ENCODE measurements at places on chromosomes 5 and 9.
A peak's percentile ranks its signal among the peaks of the same experiment; 100 is the strongest.

GRCh38 chr9:17905781-17906175 lies 326.9 kb downstream of the SH3GL2 start:
- DNase-seq, result no peak

DNA sequence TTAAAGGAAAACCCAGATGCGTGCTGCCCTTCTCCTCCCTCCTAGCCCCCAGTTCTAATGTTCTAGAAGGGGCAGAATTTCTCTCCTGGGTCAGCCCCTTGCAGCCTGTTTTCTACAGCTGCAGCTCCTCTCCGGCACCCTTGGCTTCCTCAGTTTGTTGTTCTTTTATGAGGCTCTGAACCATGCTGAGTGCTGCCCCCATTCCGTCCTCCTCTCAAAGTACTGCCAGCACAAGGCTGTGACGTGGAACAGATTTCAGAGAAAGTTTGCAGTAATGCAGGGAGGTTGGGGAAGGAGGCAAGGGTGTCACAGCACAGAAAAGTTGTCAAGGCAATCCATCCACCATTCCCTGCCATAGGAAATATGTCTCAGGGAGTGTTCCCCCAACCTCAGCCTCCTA lies 63.3 kb downstream of the RGS3 start:
- no peak for DNase-seq

DNA sequence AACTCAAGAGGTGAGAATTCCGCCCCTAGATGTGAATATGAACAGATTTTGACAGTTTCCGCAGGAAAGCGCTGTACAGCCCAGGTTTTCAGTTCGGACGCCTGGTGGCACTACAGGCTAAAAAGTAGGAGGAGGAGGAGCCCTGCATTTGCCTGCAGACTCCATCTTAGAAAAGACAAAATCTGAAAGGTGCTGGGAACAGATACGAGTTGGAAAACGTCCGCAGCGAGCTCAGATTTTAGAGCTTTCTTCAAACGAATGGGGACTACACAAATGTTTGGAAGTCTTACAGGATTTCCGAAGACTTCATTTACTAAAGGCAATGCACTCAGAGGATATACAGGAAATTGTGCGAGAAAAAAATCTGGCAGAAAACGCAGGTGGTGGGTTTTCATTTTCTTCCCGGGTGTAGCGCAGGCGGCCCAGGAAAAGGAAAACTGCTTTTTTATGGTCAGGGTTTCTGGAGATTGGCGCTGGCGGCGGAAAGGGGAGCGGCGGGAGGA lies 9.9 kb upstream of the PCDHB2 start:
- DNase-seq, result peak; percentile 44

- no peak for DNase-seq
Observed at GRCh38 chr5:129496864-129497595, 36.9 kb downstream of the ADAMTS19 start.

GRCh38 chr9:8486095-8486494 lies 686.5 kb upstream of the DMAC1 start:
- DNase-seq, result no peak

GRCh38 chr9:134413890-134414623 lies 87.8 kb downstream of the RXRA start:
- peak; percentile 66 for DNase-seq

DNA sequence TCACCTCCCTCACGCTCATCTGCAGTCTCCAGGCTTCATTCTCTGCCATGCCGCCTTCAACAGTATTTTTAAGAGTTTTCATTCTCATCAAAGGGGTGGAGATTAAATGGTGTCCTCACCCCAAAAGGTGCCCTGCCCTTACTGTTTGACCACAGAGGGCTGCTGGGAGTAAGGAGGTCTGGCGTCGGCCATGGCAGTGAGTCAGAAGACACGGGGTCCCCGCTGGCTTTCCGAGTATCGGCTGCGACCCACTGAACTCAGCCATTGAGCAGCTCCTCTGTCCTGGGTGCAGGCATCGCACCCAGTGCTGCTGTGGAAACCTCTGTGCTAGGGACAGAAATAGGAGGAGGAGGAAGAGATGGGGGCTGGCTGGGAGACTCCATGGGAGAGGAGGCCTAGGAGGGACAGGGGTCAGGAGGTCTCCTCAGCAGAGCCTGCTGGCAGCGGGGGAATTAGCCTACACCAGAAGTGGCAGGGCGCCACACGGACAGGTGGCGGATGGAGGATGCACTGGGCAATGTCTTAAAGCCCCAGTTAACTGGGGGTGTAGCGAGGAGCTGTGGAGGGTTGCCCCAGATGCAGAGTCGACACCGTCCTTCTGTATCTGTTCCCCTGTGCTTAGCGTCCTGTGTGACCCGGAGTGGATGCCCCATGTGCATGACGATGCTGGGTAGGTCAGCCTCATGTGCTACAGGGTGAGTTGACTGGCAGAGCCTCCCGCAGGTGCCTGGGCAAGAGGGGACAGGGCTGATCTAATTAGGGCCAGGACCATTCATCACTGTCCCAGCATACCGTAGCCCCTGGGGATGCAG lies 15.4 kb upstream of the PLEKHG4B start:
- DNase-seq, result no peak

DNA sequence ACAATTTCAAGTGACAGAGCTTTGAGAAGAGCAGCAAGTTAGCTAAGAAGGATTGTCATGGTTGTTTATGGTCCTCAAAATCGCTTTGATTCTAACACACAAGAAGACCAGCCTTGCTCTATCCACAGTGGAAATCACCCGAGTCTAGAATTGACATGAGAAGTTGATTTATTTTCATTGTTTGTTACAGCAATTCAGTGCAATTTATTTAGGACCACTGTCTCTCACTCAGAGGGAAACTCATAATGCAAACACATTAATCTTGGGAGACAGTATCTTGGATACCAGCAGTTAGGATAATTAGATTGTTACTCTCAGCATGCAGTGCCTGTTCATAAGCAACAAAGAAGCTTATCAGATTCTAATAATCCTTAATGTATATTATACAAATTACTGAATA lies 498.9 kb downstream of the NTRK2 start:
- no peak for DNase-seq

DNA sequence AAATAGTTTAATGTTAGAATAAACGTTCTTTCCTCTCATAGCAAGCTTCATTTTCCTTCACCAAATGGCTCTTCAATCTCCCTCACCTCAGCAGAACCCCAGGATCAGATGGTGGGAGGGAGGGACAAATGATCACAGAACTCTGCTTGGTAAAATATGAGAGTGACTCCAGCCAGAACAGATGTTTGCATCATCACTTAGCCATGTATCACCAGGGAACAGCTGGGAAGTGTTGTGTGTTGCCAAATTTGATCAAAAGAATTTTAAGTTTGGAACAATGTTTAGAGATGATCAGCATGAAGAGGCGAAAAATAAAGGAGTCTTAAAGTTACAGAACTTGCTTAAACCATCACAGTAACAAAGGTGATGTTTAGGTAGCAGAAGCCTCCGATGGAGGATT lies 115.7 kb downstream of the FRMD3 start:
- DNase-seq, result no peak

- no peak for DNase-seq
Observed at GRCh38 chr9:78821126-78821822, 524.3 kb downstream of the PSAT1 start.

GRCh38 chr5:39080597-39081204 lies 6.5 kb upstream of the RICTOR start:
- DNase-seq, result no peak

GRCh38 chr9:19564396-19565061 lies 155.7 kb downstream of the ACER2 start:
- DNase-seq, result no peak

DNA sequence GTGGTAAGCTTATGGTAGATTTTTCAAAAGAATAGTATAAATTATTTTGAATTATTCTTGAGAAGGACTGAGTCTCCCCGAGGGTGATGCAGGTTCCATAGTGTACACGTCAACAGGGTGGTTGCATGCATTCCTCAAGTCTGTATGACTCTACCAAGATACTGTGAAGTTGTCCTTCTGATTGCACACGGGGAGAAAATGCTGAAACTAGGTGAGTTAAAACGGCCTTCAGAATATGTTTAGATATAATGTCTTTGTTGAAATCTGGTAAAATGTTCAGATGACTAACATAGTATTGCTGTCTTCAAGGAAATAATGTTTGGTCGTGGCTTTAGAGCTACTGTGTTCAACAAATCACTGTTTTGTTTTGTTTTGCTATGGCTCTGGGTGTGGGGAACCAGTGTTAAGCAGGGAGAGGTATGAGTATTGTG lies 22.4 kb upstream of the TNFAIP8 start:
- DNase-seq, result no peak

DNA sequence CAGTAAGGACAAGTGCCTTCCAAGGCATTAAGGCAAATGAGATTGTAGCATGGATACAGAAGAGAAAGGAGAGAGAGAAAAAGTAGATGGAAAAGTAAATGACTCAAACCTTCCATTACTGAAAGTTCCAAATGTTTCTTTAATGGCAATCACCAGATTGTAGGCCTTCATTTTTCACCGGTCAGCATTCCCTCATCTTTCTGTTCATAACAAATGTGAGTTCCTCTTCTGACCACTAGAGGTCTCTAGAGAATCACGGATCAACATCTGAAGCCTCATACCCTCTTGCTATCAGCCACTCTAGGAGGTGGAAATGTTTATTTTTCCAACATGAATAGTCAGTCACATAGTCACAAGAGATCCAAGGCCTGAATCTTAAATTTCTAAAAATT lies 73.6 kb upstream of the RPS23 start:
- DNase-seq, result no peak

GRCh38 chr5:45110399-45110798 lies 301.7 kb downstream of the MRPS30 start:
- no peak for DNase-seq

DNA sequence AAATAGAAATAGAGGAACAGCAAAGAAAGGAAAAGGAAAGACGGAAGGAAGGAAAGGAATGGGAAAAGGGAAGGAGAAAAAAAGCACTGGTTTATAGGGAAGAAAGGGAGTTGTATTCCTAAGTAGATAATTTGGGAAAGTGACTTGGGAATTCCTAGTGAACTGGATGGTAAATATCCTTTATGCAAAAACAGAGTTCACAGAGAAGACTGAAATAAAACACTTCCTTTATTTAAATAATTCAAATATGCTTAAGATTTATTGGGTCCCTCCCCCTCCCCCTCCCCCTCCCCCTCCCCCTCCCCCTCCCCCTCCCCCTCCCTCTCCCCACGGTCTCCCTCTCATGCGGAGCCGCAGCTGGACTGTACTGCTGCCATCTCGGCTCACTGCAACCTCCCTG lies 69.4 kb downstream of the PJA2 start:
- no peak for DNase-seq

DNA sequence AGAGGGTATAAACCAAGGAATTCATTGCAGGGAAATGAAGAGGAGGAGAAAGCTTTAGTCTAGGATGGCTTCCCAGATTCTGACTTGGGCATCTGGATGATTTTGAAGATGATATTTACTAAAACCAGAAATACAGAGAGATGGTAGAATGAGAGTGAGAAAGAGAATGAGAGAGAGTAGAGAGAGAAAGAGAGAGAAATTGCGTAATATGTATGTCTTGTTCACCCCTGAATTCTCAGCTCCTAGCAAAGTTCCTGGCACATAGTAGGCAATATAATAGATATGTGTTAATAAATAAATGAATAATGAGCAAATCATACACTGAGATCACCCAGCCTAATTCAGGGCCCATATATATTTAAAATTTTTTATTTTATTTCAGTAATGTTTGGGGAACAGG lies 1089.5 kb upstream of the DMAC1 start:
- no peak for DNase-seq

DNA sequence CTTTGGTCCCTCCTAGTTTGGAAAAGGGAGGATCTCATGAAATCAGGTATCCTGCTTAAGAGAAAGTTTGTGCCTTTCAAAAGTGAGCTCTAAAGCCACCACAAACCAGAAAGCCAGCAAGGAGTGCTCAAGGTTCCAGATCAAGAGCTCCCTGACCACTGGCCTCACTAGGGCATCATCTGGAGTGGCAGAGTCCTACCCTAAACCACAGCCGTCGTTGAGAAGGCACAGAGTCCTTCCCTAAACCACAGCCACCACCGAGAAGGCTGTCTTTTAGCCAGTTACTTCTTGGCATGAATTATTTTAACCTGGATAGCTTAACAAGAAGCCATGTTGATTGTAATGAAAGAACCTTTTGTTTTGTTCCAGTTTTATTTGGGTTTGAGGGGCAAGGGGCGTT lies 102.9 kb downstream of the FRMD3 start:
- no peak for DNase-seq

DNA sequence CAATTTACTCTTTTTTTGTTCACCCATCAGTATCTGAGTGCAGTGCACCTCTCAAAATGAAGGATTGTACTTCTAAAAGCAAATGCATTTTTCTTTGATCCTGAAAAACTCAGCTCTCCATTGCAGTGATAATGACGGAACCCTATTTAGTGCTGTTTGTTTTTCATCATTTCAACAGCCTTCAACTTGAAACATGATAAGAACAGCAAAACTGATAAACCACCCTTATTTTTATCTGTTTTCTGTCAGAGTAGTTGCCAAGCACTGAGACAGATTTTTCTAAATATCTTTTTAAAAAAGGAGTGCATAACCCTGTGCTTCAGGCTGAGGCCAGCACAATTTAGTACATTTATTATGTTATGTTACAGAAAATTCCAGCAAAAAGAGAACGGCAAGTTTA lies 549.8 kb upstream of the DMAC1 start:
- DNase-seq, result no peak

- no peak for DNase-seq
Observed at GRCh38 chr9:104746285-104746684, 1.2 kb upstream of the NIPSNAP3A start.

DNA sequence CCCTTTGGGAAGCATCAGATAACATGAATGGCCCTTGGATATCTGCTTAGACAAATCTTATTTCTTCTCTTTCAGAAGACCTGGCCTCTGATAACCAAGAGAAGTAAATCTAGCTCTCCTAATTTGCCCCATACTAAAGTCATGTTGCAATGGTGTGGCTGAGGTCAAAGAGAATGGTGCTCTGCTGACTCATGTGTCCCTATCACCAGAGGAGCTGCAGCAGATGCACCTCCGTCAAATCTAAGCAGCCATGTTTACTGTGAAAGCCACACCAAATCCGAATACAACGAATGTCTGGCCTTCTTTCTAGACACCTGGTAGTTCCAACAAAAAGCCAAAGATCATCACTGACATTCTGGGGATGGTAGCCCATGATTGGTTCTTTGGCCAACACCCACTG lies 23.2 kb downstream of the RETREG1 start:
- DNase-seq, result no peak

DNA sequence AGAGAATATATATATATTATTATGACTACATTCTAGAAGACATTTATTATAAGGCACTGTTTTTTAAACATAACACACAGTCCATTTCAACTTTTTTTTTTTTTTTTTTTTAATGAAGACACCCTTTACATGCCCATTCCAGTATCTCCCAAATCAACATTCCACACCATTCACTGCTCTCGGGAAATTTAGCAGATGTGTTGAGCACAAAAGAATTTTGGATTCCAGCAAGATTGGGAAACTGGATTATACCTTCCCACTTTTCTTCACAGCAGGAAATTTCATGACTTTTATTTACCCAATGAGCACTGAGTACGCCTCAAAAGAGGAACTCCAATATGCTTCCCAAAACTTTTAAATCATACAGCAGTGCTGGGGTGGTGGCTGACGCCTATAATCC lies 333.6 kb upstream of the DAB2 start:
- no peak for DNase-seq

DNA sequence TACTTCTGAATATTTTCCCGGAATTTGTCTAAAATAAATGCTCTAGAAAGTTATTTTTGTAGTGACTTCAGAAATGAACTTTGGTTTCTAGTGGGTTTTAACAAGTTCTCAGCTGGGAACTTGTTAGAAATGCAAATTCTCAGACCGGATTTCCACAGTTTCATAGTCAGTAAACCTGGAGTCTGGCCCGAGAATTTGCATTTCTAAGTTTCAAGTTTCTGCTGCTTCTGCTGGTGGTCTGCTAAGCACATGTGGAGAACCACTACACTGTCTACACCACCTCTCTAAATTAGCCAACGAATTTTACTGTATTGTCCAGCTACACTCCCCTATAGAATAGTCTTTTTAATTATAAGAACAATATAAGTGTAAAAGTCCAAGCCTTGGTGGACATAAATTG lies 208.0 kb downstream of the CHSY3 start:
- DNase-seq, result no peak

All from T1000 (cell line).